Activated naive CD8-positive, alpha-beta T cell treated with anti-CD3 and anti-CD28 coated beads, Interleukin-2, amount 10 ng/mL, durations not matched to agents 7 days and 5 days (primary cell): ENCODE measurements at places on chromosomes 12 and 14. TPM values are rescaled to one million over a fixed set of nuclear protein-coding genes. Genes with fewer than 3 reads are reported as not detected.

The KITLG gene
- 0.31 TPM for total RNA-seq

The CLEC1A gene
- not detected for total RNA-seq

The CLEC2A gene
- total RNA-seq = not detected

The CACNA2D4 gene
- total RNA-seq = 8.0 TPM

The OS9 gene
- total RNA-seq = 135 TPM

The P2RX2 gene
- total RNA-seq = not detected

The C12orf50 gene
- total RNA-seq = 0.08 TPM

The GPRC5D gene
- not detected for total RNA-seq

The P2RX7 gene
- total RNA-seq = 7.0 TPM

The KRT83 gene
- not detected for total RNA-seq

The DCN gene
- not detected for total RNA-seq

The THAP2 gene
- 5.7 TPM for total RNA-seq

The KRT80 gene
- total RNA-seq = not detected

The DIO3 gene
- total RNA-seq = not detected

The CD9 gene
- total RNA-seq = 8.8 TPM

The TPPP2 gene
- total RNA-seq = not detected

The HNF1A gene
- total RNA-seq = not detected

The CPNE6 gene
- 0.14 TPM for total RNA-seq

The WDHD1 gene
- 37.9 TPM for total RNA-seq

The PIWIL1 gene
- total RNA-seq = not detected
